Amygdala (tissue), 56 donors: ENCODE measurements at places on chromosomes 11 and 22.

GRCh38 chr11:12193515-12194336, 83.3 kb downstream of the MICAL2 start:
- no peak for DNase-seq

DNA sequence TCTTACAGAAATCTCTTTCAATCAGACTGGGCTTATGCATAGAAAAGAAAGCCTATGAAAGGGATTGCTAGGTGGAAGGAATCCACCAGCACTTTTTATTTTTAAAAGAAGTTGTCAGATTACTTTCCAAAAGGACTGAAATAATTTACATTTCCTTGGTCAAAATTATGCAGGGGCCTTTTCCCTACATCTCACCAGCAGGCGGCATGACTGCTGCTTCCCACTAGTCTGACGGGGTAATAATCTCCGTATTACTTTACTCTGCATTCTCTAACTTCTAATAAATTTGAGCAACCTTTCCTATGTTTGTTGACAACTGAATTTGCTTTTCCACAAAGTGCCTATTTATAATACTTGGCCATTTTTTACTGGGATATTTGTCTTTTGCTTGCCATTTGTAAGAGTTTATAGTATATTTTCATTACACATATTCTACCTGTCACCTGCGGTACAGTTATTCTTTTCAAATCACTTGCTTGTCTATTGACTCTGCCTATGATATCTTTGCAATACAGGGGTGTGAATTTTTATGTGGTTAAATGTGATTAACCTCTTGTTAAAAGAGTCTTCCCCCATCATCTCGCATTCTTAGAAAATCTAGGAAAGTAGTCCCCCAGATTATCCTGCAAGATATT, 51.9 kb upstream of the USP47 start:
- DNase-seq: no peak

DNA sequence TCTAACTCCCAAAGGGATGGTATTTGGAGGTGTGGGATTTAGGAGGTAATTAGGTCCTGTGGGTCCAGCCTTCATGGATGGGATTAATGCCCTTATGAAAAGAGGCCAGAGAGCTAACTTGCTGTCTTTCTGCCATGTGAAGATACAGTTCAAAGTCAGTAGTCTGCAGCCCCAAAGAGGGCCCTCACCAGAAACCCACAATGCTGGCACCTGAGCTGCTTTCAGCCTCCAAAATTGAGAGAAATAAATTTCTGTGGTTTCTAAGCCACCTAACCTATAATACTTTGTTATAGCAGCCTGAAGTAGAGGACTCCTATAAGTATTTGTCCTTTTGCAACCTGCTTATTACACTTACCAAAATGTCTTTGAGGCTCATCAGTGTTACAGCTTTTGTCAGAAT, 16.2 kb downstream of the ATM start:
- DNase-seq: no peak

DNA sequence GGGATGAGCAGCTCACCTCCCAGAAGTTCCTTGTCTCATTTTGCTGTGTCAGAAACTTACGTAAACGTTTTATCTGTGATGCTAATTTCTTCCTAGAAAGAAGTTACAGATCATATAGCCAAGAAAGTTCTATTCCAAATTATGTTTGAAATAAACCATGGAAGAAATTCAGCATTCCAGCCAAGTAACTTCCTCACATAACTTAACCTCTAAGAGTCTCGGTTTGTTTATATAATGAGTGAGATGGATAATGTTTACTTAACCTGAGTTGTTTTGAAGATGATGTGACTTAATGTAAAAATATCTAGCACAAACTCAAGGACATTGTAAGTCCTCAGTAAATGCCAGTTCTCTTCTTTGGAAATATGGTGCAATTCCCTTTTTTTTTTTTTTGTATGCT, 8.9 kb upstream of the MUC15 start:
- no peak for DNase-seq

- no peak for DNase-seq
Measured at GRCh38 chr11:6611963-6612212, 128 bp downstream of the TAF10 start.

- DNase-seq: no peak
Measured at GRCh38 chr11:71222318-71223080, 29.9 kb downstream of the SHANK2 start.

GRCh38 chr22:39301926-39302325, 17.5 kb downstream of the RPL3 start:
- no peak for DNase-seq
